ENCODE measurements at places on chromosomes 6 and 20.

- DNase-seq, result no peak
These were observed 161.5 kb upstream of the THBS2 start for GRCh38 chr6:169415179-169415578.

DNA sequence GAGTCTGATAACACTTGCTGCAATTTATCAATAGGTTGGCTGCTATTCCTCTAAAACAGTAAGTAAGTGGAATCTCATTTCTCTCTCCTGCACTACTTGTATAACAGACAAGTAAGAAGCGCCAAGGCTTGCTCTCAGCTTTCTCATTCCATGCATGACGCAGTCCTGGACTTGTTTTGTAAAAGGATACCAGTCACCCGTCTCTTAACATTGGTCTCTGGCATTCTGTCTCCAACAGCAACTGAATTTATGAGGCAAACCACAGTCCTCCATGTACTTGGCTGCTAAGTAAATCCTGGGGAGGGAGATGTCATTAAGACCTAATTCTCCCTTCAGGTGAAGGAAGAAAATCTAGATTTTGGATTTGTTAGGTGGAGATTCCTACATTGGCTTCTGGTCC, 115.4 kb downstream of the OPN5 start:
- no peak for DNase-seq

DNA sequence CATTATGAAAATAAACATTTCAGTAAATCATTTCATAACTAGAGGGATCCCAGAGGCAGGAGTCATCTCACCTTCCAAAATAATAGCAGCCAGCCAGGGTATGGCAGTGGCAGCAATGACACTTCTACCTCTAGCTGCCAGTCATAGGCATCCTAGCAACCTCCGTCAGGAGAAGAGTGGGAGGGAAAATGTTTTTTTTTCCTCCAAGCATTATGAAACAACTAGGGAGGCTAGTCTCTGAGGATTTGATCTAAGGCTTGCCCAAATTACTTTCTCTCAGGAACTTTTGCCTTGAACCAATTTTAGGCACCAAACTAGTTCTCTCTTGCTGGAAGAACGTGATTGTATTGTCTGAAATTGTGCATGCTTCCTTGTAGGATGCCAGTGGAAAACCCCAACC, 208.7 kb upstream of the PREP start:
- no peak for DNase-seq

DNA sequence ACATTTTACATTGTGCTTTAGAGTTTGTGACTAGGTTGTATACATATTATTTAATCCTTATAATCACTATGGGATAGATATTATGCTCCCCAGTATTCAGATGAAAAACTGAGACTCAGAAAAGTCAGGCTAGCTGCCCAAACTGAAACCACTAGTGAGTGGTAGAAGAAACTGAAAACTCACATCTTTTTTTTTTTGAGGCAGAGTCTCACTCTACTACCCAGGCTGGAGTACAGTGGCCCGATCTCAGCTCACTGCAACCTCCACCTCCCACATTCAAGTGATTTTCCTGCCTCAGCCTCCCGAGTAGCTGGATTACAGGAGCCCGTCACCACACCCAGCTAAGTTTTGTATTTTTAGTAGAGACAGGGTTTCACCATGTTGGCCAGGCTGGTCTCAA, 22.2 kb downstream of the RNF24 start:
- DNase-seq, result no peak

- DNase-seq, result no peak
These were observed 1172.2 kb upstream of the GJE1 start for GRCh38 chr6:140960566-140960965.

DNA sequence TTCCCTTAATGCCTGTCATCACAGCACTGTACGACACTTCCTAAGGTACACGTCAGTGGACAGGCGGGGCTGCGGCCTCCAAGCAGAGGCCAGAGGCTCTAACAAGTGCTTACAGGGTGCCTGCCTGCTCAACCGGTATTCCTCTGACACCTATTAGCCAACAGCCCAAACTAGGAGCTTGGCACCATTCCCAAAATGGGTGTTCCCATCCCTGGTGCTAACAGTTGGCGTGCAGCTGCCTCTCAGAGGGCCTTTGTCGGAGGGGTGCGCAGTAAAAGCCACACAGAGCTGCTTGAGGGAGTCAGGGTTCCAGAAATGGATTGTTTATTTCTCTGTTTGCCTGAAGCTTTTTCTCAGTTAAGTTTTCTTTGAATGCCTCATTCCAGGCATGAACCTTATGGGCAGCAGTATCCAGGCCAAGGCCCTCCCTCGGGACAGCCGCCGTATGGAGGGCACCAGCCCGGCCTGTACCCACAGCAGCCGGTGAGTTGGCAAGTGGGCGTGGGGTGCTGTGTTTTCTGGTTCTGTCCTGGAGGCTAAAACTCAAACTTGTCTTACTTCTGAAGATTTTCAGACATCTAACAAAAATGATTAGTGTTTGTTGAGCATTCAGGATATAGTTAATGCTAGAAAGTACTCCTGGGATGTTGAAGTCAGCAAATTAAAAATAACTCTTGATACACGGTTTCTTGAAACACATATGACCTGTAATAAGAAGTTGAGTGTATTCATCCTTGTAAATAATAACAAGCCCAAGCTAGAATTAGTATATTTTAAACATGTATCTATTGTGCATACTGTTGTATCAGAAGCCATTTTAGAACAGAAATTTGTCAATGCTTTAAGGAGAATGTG, 124.7 kb downstream of the TMEM242 start:
- DNase-seq, result no peak

- no peak for DNase-seq
These were observed 26.7 kb downstream of the RNASET2 start for GRCh38 chr6:166929542-166930189.

GRCh38 chr6:28563430-28564095, 37.9 kb downstream of the GPX5 start:
- no peak for DNase-seq

GRCh38 chr20:33211817-33212424, 5.2 kb upstream of the BPIFA3 start:
- peak; percentile 12 for DNase-seq

DNA sequence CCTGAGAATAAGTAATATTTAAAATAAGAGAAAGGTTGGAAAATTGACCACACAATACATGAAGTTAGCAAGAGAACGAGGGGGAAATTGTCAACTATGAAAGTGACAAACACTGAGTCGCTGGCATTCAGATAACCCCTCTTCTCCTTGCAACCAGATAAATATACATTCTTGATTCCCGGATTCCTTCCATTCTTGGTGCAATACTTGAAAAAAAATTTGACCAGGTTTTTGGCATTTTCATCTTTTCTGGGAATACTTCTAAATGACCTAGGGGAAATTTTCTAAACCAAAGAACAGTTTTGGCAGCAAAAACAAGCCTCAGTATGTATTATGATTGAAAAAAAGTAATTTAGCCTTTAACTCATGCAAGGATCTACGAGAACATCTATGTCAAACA, 164.0 kb downstream of the PDE7B start:
- DNase-seq, result no peak

DNA sequence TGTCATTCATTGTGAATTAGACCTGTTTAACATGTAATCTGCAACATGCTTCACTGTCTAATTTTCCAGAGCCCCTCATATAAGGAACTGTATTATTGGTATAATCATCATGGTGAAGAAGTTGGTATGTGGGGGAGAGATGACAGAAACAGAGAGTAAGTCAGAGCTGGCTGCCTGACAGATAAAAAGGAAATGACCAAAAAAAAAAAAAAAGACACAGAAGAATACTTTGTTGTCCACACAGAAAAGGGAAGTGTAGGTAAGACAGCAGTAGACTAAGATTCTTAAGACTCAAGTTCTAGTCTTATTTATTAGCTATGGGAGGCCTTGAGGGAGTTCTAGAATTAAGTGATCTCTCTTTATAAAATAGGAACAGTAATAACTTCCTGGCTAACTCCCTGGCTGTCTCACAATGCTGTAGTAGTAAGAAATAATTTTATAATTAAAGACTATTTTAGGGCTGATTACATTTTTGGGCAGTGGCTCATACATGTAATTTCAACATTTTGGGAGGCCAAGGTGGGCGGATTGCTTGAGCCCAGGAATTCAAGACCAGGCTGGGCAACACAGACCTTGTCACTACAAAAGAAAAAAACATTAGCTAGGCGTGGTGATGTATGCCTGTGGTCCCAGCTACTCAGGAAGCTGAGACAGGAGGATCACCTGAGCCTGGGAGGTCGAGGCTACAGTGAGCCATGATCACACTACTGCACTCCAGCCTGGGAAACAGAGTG, 102.5 kb downstream of the PRL start:
- DNase-seq, result no peak

- DNase-seq, result no peak
These were observed 7.5 kb downstream of the BEND3 start for GRCh38 chr6:107107791-107108190.

DNA sequence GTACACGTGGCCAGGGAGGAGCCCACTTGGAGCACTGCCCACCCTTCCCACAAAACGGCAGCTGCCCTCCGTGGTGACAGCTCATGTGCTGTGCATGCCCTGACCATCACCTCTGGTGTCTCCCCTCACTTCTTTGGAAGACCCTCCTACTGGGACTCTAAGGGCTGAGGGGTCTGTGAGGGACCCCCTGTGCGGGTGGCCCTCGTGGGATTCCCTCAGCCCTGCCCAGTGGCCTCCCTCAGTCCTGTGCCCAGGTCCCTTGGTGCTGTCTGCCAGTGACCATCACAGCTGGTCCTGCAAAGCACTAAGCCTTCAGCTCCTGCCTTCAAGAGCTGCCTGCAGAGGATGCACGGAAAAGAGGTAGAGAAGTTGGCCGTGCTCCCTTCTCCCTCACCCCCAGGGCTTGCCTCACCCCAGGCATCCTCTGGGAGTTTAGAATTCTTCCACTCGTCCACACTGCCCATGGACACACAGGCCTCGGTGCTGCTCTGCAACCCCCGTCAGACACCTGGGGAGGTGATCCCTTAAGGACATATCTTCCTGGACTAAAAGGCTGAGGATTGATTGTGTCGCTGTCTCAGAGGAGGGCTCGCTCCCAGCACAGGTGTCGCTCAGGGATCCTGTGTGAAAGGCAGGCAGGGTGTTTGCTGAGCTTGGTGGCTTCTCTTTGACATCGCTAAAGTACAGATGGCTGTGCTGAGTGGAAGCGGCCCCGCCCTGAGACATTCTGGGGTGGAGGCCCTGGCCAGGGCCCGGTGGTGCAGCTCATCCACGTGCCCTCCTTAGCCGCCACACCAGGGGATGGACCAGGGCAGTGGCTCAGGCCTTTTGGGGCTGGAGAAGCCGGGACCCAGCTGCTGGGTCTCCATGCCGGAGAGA, 119.5 kb upstream of the FRMD1 start:
- no peak for DNase-seq

GRCh38 chr6:80523010-80523409, 416.5 kb downstream of the BCKDHB start:
- no peak for DNase-seq

DNA sequence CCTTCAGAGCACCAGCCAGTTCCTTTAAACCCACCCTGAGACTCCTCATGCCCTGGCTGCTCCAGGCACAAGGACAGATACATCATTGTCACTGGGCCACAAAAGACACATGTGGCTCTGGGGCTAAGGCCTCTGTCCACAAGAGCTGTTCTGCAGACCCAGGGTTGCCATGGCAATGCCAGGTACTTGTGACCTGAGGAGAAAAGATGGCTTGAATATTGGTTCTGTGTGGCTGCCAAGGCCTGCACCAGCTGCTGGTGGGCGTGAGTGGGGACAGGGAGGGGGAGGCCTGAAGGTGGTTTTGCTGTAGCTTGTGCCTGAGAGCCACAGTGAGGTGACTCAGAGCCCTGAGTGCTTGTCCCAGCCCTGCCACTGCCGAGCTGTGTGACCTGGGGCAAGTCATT, 31.8 kb downstream of the SAYSD1 start:
- no peak for DNase-seq
